ENCODE measurements at places on chromosomes 5 and 9.

DNA sequence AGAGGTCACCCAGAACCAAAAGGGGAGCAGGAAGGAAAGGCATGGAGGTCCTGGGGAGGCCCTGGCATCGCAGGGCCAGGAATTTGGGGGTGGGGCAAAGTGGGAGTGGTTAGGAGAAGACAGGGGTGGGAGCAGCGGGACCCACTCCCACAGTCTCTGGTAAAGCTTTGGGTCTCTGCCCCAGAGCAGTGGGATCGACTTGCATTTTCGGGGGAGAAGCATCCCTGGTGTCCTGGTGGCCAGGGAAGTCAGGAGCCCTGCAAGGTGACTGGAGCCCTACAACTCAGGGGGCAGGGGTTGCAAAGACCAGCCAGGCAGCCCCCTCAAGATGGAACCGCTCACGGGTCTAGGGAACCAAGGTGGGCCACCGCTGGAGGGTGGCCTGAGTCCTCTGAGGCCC is 22.4 kb upstream of the GTF3C5 start:
- DNase-seq, result no peak

DNA sequence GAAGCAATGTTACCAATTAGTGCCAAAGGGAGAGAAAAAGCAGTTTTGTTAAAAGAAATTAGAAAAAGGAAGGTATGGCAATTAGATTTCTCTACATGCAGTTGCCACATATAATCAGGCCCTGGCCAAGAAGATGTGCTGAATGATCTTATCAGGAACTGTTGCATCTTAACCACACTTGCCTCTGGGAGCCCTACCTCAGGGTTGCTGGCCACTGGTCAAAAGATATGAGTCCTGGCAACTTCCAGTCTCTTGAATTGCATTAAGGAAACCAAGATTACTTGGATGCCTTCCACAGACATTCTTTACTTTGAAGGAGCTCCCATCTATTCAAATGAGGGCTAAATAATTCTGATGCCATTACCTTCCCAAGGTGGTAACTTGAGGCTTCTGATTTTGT is 60.4 kb downstream of the TNC start:
- DNase-seq, result no peak

DNA sequence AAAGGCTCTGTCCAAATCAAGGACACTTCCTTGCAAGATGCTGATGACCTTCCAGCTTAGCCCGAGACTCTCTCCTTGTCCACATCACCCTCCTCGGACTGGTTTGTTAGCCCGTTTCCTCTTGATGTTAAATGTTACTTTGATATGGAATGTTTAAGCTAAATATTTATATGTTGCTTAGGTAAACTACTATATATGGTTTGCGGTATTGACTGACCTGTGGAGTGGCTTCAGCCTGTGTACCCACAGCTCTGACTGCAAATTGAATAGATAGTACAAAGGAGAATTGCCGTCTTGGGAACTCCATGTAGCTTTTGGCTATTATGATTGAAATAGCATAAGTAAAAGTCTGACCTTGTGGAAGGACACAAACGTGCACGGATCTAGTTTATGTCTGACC is 422.0 kb downstream of the YTHDC2 start:
- no peak for DNase-seq

- peak; percentile 35 for DNase-seq
These were observed 196.5 kb upstream of the TBCA start for GRCh38 chr5:77972469-77973252.

DNA sequence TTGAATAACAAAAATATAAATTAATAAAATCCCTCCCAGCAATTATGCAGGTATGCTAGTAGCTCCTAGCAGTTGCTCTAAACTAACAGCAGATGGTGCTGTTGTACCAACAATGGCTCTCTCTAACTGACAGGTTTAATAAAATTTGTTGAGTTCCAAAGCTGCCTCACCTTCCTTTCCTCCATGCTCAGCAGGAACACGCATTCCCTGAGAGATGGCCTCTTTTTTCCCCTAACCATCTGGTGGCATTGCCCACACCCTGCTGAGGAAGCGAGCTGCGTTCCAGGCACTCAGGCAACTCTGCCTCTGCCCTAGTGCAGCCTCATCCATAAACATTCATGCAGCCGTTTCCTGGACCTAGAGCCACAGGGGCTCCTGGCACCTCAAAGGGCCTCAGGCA is 106.2 kb downstream of the KLHL3 start:
- no peak for DNase-seq

- no peak for DNase-seq
These were observed 408.9 kb upstream of the MPDZ start for GRCh38 chr9:13688223-13688989.

- DNase-seq, result no peak
These were observed 510.4 kb downstream of the PSAT1 start for GRCh38 chr9:78807286-78807685.

GRCh38 chr5:67179697-67180361 is 16.8 kb downstream of the CD180 start:
- no peak for DNase-seq

All from head of caudate nucleus (tissue), 42 donors.